ENCODE measurements at places on chromosomes 2 and 18.

DNA sequence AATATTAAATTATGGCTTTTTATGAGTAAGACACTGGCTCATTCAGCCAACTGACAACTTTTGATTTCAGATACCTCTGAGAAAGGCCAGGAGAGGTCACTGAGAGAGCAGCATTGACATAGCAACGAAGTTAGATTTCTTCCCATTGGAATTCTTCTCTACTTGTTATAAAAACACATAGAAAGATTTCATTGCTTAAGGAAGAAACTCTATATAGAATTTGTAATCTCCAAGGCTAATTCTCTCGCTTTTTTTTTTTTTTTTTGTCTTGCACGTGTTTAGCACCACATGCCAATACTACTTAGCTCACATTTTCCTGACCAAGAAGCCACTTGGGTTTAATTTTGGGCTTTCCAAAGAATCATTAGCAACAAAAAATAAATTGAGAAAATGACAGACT is 233.7 kb downstream of the CALCRL start:
- DNase-seq = no peak

GRCh38 chr2:23541503-23542229 is 156.7 kb downstream of the KLHL29 start:
- peak; percentile 22 for DNase-seq

GRCh38 chr2:49044350-49045079 is 109.8 kb downstream of the FSHR start:
- DNase-seq = peak; percentile 36

GRCh38 chr2:183605440-183605839 is 481.2 kb downstream of the NUP35 start:
- no peak for DNase-seq

- DNase-seq = no peak
These were observed 80.8 kb downstream of the NXPH2 start for GRCh38 chr2:138699421-138699820.

DNA sequence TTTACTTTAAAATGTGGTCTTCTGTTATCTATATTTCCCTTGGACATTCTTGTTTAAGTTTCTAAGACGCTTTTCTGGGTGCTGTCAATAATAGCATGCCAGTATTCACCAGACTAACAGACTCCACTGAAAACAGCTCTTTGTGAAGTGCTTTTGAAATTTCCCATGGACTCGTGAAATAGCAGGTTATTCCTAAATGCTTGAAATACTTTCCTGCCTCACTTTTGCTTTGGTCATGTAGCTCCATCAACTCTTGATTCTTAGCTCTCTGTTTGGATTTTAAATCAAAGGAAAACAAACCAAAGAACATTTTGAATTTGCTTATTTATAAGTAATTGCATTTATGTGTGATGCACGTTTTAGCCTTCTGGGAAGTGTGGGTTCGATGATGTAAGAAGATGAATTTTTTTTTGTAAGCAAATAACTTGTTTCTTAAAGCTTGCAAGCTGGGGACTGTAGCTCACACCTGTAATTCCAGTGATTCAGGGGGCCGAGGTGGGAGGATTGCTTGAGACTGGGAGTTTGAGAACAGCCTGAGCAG is 147.8 kb downstream of the WDSUB1 start:
- DNase-seq = no peak

DNA sequence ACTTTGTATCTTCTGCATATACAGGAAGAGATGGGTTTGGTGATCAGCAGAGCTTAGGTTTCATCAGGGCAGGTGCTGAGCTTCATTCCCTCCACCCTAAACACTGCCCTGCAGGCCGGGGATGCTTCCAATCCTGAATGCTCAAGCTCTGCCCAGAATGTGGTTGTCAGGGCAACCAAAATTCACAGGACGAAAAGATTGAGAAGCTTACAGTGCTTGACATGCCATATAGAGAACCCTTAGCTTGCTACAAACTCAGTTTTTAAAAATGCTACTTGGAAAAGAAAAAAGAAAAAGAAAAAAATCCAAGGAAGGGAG is 65.6 kb downstream of the SH3RF3 start:
- DNase-seq = no peak

- DNase-seq = no peak
These were observed 12.2 kb upstream of the GNAL start for GRCh38 chr18:11676867-11677266.

- no peak for DNase-seq
These were observed 254.2 kb downstream of the MYCN start for GRCh38 chr2:16194530-16194929.
